ENCODE measurements at places on chromosomes 3 and 15. TPM values are rescaled to one million over a fixed set of nuclear protein-coding genes. Genes with fewer than 3 reads are reported as not detected.

Gene CYP1A2
- not detected for total RNA-seq

Gene AP4E1
- total RNA-seq: 9.0 TPM

Gene CCNB2
- 0.17 TPM for total RNA-seq

Gene GREM1
- total RNA-seq: 0.20 TPM

DNA sequence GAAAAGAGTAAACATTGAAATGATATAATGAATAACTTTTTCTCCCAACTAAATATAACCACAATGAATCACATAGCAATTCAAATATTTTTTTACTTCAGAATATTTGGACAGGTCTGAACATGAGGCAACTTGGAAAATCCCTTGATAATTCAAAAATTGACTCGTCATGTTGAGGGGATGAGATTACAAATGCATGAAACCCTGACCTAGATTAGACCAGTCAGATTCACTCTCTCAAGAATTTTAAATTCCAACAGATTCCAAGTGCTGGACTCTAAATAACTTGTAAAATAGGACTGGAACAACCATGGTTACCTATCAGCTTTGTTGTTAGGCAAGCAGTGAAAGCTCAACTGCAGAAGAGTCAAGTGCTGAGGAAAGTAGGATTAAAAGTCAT, 317.5 kb downstream of the GBE1 start:
- no peaks in the 10 kb centered on the region for H3K27me3 ChIP-seq
- H3K4me3 ChIP-seq: no peak overlapping the region
- H3K36me3 ChIP-seq: no peaks in the 10 kb centered on the region
- no peak overlapping the region for H3K27ac ChIP-seq

DNA sequence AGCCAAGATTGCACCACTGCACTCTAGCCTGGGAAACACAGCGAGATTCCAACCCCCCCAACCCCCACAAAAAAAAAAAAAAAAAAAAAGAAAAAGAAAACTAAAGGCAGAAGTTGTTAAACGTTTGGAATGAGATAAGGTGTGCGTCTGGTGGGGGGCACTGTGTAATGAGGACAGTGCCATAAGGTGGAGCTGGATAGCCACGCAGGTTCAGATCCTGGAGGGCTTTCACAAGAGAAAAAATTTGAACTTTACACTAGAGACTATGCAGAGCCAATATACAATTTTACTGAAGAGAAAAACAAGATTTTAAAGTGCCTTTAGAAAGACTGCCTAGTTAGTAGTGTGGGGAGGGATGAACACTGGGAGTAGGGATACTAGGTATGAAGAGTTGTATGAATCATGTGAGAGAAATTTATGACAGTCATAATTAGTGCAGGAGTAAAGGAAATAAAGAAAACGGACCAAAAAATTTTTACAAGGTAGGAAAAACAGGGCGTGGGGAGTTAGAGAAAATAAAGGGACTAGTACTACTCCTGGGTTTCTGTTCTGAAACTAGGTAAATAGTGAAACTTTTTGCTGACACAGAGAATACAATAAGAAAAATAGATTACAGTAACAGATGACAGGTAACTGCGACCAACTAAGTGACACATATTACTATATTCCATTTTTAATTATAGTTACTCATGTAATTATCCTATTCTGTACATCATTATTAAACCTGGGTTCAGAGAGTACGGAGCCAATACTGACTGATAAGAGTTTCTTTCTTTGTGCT, 108.1 kb downstream of the PEAK1 start:
- no peak overlapping the region for H3K27ac ChIP-seq
- peaks cover 30% of the 10 kb centered on the region for H3K4me1 ChIP-seq
- DNase-seq: no peak

- DNase-seq: no peak
- H3K27ac ChIP-seq: no peak overlapping the region
- no peaks in the 10 kb centered on the region for H3K36me3 ChIP-seq
- H3K27me3 ChIP-seq: no peaks in the 10 kb centered on the region
- H3K4me3 ChIP-seq: no peak overlapping the region
Observed at GRCh38 chr3:125406070-125406469, 30.9 kb upstream of the ZNF148 start.

DNA sequence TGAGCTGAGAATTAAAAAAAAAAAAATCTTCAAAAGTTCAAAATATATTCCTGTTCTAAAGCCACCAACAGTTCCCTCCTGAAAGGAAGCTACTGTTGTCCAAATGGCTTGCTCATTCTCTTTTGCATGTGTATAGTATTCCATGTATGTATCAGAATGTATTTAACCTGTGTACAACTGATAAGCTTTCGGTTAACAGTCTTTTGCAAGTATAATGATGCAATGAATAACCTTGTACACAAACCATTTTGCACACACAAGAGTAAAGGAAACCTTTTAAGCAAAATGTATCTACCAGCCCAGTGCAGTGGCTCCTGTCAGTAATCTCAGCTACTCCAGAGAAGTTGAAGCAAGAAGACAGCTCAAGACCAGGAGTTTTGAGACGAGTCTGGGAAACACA, 32.6 kb downstream of the TOPBP1 start:
- DNase-seq: no peak
- no peaks in the 10 kb centered on the region for H3K4me1 ChIP-seq
- peaks cover 88% of the 10 kb centered on the region for H3K36me3 ChIP-seq
- no peak overlapping the region for H3K4me3 ChIP-seq
- no peaks in the 10 kb centered on the region for H3K27me3 ChIP-seq

GRCh38 chr3:123936400-123936799, 24.6 kb downstream of the CCDC14 start:
- H3K4me1 ChIP-seq: no peaks in the 10 kb centered on the region
- peaks cover 17% of the 10 kb centered on the region for H3K36me3 ChIP-seq
- no peak overlapping the region for H3K4me3 ChIP-seq
- H3K27me3 ChIP-seq: no peaks in the 10 kb centered on the region
- no peak overlapping the region for H3K27ac ChIP-seq

GRCh38 chr3:173735841-173736240, 338.3 kb downstream of the NLGN1 start:
- H3K27me3 ChIP-seq: no peaks in the 10 kb centered on the region
- no peak for DNase-seq
- no peak overlapping the region for H3K4me3 ChIP-seq
- no peaks in the 10 kb centered on the region for H3K4me1 ChIP-seq

GRCh38 chr3:77686560-77686959, 646.7 kb downstream of the ROBO2 start:
- no peak overlapping the region for H3K27ac ChIP-seq
- no peak for DNase-seq
- H3K27me3 ChIP-seq: no peaks in the 10 kb centered on the region

- H3K27me3 ChIP-seq: no peaks in the 10 kb centered on the region
- peaks cover 4% of the 10 kb centered on the region for H3K36me3 ChIP-seq
- peak overlapping the region; percentile 18 for H3K4me3 ChIP-seq
- peak; percentile 87 for DNase-seq
- peaks cover 62% of the 10 kb centered on the region for H3K4me1 ChIP-seq
- peak overlapping the region; percentile 36 for H3K27ac ChIP-seq
Observed at GRCh38 chr15:40044717-40045571, 6.0 kb upstream of the SRP14 start.

Data from heart right ventricle (tissue), 16 donors.